Activated CD4-positive, alpha-beta memory T cell treated with anti-CD3 and anti-CD28 coated beads, Interleukin-2, amount 10 ng/mL, durations not matched to agents 7 days and 5 days (primary cell): ENCODE measurements at places on chromosomes 12 and 14. TPM values are rescaled to one million over a fixed set of nuclear protein-coding genes. Genes with fewer than 3 reads are reported as not detected.

- DNase-seq, result peak; percentile 90
Observed at GRCh38 chr12:2794736-2795289, at the start of gene FKBP4. TSS of gene FKBP4 (plus strand) at chr12:2794970. CDS start at chr12:2795140, 170 bp downstream.

LBHD2 gene
- not detected for total RNA-seq

TC2N gene
- 195 TPM for total RNA-seq

GRCh38 chr14:30162066-30162465 is 234.4 kb upstream of the PRKD1 start:
- DNase-seq, result no peak

DNA sequence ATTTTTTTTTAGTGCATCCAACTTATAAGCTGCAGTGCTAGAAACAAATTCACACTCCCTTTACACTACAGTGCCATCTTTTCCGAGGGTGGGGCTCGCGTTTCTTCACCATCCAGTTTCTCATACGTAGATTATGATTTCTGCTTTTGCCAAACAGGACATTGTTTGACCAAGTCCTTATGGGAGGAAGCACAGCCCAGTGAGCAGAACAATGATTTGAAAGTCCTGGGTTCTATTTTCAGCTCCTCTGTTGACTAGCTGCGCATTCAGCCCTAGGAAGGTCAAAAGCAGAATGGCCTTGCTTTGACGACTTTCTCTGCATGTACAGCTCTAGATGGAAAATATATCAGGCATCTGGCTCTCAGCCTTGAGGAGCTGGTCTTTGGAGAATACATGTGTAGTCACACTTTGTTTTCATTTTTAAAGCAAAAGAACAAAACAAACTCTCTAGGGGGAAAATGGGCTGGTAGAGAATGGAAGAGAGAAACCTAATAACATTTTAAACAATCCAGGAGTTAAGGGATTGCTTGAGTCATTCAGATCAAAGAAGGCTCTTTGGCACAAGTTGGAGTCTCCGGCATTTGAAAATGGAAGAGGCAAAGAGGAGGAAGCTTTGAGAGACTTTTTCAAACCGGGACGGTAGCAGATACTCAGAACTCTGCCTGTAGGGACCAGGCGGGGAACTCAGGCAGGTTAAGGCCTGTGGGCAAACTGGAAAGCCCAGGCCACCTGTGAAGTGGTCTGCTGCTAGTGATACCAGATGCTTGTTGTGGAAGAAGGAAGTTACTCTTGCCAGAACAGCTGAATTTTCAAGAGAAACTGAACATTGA is 257.3 kb upstream of the PLEKHG7 start:
- no peak for DNase-seq

GRCh38 chr14:85087201-85087600 is 442.7 kb upstream of the FLRT2 start:
- DNase-seq, result no peak

DNA sequence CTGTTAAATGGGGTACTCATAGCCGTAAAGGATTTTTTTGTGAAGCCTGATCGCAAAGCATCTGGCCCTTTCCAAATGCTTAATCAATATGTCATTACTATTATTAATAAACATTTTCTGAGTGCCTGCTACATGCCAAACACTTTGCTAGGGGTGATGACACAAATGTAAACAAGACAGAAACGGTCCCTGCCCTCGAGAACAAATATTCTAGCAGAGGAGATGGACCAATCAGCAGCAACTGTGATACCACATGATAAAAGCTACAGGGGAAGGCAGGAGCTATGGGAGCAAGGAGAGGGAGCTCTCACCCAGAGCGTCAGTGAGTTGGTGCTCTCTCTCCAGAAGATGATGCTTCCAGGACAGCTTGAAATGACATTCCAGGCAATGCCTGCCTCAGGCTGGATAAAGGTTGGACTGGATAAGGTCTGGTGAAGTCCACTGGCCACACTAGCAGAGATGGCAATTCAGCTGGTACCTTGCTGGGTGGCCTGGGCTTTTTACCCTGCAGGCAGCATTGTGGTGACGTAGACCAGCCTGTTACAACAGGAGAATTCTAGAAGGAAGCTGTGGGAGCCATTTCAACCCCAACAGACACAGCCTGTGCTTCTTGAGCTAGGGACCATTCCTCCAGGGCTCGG is 41.1 kb downstream of the ERH start:
- no peak for DNase-seq
